ENCODE measurements at places on chromosomes 3 and 15.

DNA sequence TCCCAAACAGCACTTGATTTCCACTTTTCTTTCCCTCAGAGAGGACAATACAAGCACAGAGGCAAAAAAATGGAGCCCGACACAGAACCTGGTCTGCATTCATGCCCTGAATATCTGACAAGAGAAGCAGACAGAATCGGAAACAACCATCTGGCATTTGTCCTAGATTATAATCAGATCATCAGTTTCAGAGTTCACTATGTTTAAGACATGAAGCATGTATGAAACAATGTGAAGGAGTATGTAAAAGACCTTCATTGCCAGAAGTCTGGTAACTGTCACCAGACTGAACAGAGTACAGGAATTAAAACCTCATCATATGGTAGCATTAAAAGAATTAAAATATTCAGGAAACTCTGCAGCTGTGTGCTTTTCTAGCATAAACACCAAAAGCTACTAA is 65.0 kb downstream of the SETD2 start:
- DNase-seq: no peak

DNA sequence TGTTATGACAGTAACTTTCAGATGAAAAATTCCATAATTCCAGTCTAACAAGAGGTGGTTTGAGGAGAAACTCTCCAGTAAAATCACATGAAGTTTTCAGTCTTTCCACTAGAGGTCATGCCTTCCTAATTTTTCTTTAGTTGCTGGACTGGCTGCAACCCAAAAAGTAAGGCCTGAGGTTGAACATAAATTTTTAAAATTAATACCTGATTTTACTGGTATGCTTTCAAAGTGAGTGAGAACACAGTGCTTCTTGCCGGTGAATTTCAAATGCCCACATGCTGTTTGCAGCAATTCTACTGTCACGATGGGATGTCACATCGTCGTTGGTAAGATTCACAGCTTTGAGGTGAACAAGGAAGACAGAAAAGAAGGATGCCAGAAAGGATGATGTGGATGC is 89.0 kb upstream of the FGF12 start:
- DNase-seq: no peak

GRCh38 chr3:69160107-69160506 is 37.7 kb upstream of the LMOD3 start:
- DNase-seq: no peak

GRCh38 chr3:158918008-158918407 is 116.2 kb downstream of the MFSD1 start:
- no peak for DNase-seq

- no peak for DNase-seq
Measured at GRCh38 chr15:40923551-40923950, 5.6 kb upstream of the DLL4 start.

DNA sequence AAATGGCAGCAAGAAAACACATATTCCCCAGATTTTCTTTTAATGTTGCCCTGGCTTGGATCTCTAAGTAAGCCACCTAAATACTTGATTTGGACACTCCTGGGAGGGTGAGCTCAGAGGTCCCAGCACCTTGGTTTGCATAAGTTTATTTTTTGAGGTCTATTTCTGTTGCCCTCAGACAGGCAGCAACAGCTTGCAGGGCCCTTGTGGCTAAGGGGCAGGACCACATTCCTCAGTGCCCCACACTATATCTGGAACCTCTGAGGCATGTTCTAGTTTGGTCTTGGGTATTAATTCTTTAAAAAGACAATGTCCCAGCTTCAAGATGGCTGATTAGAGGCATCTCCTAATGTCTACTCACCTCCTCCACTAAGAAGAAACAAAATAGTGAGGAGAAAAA is 57.5 kb downstream of the IGSF11 start:
- DNase-seq: no peak

DNA sequence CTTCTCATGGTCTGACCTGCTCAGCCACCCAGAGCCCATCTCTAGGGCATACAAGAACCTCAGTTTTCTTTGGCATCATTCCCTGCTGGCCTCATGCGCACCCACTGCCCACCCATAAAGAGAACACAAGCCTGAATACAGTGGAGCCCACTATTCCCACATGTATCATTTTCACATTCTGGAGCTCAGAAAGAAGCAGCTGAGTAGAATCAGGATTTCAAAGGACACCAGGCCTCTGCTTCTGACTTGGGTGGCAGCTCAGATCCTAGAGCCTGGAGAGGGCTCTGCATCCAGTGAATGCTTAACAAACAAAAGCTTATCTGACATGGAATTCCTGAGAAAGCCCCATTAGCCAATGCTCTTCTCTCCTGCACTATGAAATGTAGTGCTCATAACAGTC is 34.7 kb downstream of the RBP2 start:
- DNase-seq: no peak

- no peak for DNase-seq
Measured at GRCh38 chr3:179093807-179094206, 22.2 kb upstream of the ZMAT3 start.

- no peak for DNase-seq
Measured at GRCh38 chr3:18988614-18989229, 159.6 kb upstream of the KCNH8 start.

Data from activated CD4-positive, alpha-beta T cell treated with anti-CD3 and anti-CD28 coated beads, Interleukin-2, amount 50 U/mL, for 4 hours (primary cell).